ENCODE measurements at places on chromosomes 4 and X. TPM values are rescaled to one million over a fixed set of nuclear protein-coding genes. Genes with fewer than 3 reads are reported as not detected.

DNA sequence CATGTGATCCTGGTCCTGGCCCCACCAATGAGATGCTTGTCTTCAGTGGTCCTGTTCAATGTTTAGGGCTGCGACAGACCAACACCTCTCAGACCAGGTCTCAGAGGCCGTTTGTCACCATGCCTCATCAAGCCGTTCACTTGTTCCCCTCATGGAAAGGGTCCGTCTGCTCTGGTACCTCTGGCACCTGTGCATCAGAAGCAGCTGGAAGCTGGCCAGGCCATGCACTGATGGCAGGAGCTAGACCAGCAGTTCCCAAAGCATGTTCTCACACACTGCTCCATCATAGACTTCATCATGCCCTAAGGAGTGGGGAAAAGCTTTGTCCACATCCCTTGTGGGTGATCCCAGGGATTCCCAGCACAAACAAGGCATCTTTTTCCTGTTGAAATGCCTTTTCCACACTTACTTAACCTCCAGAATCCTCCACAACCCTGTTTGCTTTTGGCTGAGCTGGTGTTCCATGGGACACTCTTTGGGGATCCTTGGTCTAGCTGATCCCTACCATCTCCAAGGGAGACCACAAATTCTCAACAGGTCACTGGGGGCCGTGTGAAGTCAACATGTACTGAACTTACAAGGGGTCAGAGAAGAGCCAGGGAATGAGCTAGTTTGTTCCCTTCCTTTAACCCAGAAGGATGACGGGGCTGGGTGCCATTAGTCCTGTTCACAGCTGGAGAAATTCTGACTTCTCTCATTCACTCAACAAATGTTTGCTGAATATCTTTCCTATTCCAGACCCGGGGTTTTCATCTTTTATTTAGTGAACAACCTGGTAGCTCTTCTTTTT is 21.8 kb downstream of the SH3TC1 start:
- no peak for DNase-seq
- peaks cover 42% of the 10 kb centered on the region for H3K4me1 ChIP-seq
- H3K36me3 ChIP-seq: peaks cover 33% of the 10 kb centered on the region
- no peaks in the 10 kb centered on the region for H3K27me3 ChIP-seq
- no peak overlapping the region for H3K4me3 ChIP-seq
- no peak overlapping the region for H3K27ac ChIP-seq

TMEM150C gene
- total RNA-seq: not detected

DNA sequence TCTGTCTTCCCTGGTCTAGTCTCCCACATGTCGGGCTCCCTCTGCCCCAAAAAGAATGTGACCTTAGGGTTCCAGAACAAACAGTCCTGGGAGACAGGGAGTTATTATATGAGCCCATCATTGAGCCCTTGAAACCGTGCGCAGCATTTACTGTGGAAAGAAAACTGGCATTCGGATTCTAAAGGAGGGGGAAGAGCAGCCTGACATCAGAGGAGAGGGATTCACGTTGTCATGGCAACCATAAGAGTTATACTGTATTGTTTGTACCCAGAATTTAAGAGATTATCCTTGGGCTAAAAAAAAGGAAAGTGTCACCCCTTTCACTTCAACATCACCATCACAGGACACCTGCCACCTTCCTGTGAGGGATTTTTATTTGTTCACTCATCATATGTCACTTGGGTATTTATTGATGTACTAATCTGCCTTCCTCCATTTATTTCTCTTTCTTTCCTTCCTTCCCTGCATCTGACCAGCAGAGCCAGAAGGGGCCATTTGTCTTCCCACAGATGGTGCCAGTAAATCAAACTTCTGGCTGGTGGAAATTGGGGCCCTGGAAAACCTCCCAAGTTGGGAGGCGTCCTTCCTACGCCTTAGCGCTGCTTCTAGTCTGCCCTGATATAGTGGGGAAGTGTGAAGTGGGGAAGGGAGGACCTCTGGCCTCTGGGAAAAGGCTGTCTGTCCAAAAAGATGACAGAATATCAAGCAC is 64.9 kb upstream of the FRMPD3 start:
- H3K4me1 ChIP-seq: peaks cover 3% of the 10 kb centered on the region
- DNase-seq: no peak
- H3K27me3 ChIP-seq: peaks cover 7% of the 10 kb centered on the region
- H3K4me3 ChIP-seq: no peak overlapping the region
- H3K36me3 ChIP-seq: no peaks in the 10 kb centered on the region

DNA sequence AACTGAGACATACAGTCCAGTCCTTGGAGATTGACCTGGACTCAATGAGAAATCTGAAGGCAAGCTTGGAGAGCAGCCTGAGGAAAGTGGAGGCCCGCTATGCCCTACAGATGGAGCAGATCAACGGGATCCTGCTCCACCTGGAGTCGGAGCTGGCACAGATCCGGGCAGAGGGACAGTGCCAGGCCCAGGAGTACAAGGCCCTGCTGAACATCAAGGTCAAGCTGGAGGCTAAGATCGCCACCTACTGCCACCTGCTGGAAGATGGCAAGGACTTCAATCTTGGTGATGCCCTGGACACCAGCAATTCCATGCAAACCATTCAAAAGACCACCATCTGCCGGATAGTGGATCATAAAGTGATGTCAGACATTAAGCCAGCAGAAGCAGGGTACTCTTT is 20.4 kb upstream of the FRMPD3 start:
- H3K4me3 ChIP-seq: no peak overlapping the region
- H3K27me3 ChIP-seq: no peaks in the 10 kb centered on the region
- no peaks in the 10 kb centered on the region for H3K36me3 ChIP-seq
- no peak overlapping the region for H3K27ac ChIP-seq
- DNase-seq: peak; percentile 50

DNA sequence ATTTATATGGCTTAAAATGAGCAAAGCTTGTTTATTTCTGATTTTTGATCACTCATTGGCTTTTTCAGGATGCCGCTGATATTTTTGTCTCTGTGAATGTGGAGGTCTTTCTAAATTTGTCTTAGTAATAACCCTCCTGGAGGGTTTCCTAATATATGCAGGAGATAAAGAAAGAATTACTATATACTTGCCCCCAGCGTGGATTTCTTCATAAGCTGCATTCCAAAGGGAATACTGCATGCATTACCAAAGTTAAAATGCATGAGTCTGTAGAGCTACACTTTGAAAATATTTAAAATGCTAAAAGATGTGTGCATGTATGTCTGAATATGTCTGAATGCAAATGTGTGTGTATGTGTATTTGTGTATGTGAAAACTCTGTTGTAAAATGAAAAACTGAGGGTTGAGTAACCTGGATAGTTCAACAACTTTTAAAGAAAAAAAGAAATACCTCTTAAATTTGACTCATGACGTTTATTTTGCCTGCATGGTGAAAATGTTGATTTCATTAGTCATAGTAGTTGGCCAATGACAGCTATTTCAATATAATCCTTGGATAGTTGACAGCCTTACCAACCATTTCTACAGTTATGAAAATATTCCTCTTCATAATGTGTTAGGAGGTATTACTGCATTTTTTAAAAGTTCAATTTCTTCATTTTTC is 113.2 kb upstream of the ZNF827 start:
- peaks cover 5% of the 10 kb centered on the region for H3K27me3 ChIP-seq
- H3K4me3 ChIP-seq: no peak overlapping the region
- no peaks in the 10 kb centered on the region for H3K4me1 ChIP-seq
- no peak for DNase-seq
- no peaks in the 10 kb centered on the region for H3K36me3 ChIP-seq

DNA sequence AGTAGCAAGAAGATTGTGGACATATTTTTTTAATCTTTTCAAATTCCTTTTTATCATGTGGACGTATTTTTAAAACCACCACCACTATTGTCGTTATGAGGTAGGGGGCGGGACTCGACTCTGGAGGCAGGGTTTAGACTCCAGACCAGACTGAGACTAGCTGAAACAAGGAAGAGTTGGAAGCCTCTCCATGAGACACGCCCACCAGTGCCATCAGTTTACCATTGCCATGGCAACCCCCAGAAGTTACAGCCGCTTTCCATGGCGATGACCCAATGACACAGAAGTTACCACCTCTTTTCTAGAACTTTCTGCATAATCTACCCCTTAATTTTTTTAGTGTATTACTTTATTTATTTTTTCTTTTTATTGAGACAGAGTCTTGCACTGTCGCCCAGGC is 8.7 kb downstream of the MRFAP1 start:
- H3K4me3 ChIP-seq: no peak overlapping the region
- peaks cover 5% of the 10 kb centered on the region for H3K4me1 ChIP-seq
- no peak for DNase-seq
- no peaks in the 10 kb centered on the region for H3K36me3 ChIP-seq
- no peaks in the 10 kb centered on the region for H3K27me3 ChIP-seq

SPP1 gene
- total RNA-seq: not detected

- no peak overlapping the region for H3K4me3 ChIP-seq
- H3K27ac ChIP-seq: no peak overlapping the region
- H3K27me3 ChIP-seq: peaks cover 3% of the 10 kb centered on the region
Measured at GRCh38 chrX:110442635-110443034, 84.0 kb downstream of the RTL9 start.

POU3F4 gene
- total RNA-seq: not detected
